A549 treated with Hydrocortisone at 1 μM for 4 hours (cell line): ENCODE measurements at places on chromosomes 12 and 14. TPM values are rescaled to one million over a fixed set of nuclear protein-coding genes. Genes with fewer than 3 reads are reported as not detected.

GIT2 gene
- 15.1 to 23.1 TPM (median 19.6 TPM) in 5 replicates for total RNA-seq

RNF212B gene
- total RNA-seq, result not detected in 5 replicates

ASCL1 gene
- 0.03 TPM in 1 of 5 replicates, not detected in the others for total RNA-seq

STON2 gene
- total RNA-seq, result 1.5 to 2.6 TPM (median 1.6 TPM) in 5 replicates

SLC17A8 gene
- 0.12 TPM in 1 of 5 replicates, not detected in the others for total RNA-seq

GUCY2C gene
- 0.02 to 0.05 TPM (median 0.03 TPM) in 3 of 5 replicates, not detected in the others for total RNA-seq

OAS1 gene
- total RNA-seq, result 27.1 to 42.4 TPM (median 35.3 TPM) in 5 replicates

RASSF8 gene
- 4.5 to 14.4 TPM (median 9.7 TPM) in 5 replicates for total RNA-seq

ZNF891 gene
- total RNA-seq, result 0.16 to 0.46 TPM (median 0.37 TPM) in 5 replicates

SPTB gene
- total RNA-seq, result 1.5 to 1.9 TPM (median 1.7 TPM) in 5 replicates

ATP2B1 gene
- total RNA-seq, result 49.4 to 64.3 TPM (median 51.4 TPM) in 5 replicates
